ENCODE measurements at places on chromosomes 5 and 9.
A peak's percentile ranks its signal among the peaks of the same experiment; 100 is the strongest.

- no peak for DNase-seq
Measured at GRCh38 chr9:15140051-15140450, 167.0 kb downstream of the TTC39B start.

DNA sequence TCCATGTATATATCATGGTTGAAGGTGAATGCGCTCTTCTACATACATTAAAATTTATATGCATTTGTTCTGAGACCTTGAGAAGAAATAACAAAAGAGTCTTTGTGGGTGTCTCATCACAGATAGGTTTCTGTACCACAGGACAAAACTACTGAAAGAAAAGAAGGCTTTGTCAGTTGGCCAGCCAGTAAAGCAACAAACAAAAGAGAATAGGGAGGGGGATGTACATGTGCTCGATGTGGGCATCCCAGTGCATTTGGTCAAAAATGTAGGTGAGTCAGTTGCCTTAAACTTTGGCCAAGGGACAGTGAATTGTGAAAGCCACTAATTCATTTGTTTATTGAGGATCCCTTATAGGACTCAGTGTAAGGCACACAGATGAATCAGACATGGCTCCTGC is 13.3 kb downstream of the RBM18 start:
- no peak for DNase-seq

GRCh38 chr9:86902586-86902985 is 44.7 kb downstream of the GAS1 start:
- no peak for DNase-seq

- DNase-seq, result peak; percentile 50
Measured at GRCh38 chr9:27888661-27889295, 315.5 kb upstream of the C9orf72 start.

- DNase-seq, result no peak
Measured at GRCh38 chr5:124466011-124466410, 280.4 kb downstream of the ZNF608 start.

GRCh38 chr5:60852940-60853339 is 8.9 kb upstream of the ELOVL7 start:
- DNase-seq, result no peak

- peak; percentile 15 for DNase-seq
Measured at GRCh38 chr5:109410389-109411148, 795 bp upstream of the PJA2 start.

DNA sequence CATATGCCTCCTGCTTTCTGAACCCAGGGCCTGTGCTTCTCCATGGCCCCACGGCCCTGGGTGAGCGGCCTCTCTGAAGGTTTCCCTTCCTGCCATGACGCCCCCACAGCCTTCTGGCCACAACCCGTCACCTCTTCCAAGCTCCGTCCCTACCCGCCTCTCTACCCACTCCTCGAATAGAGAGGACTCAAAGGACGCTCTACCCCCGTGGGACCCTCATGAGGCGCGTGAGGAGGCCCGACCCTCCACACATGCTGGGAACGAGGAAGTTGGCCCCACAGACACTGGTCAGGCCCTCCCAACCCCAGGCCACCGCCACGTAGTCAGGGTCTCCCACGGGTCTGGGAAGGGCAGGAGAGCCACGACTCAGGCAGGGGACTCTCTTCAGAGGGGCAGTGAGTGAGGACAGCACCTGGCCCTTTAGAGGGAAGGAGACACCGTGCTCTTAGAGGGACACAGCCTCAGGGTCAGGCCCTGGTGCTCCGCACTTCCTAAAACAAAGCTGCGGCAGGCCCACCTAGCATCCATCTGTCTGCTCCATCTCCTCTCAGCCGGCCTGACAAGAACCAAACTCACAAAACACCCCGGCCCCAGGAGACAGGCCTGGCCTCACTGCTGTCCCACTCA is 5.3 kb downstream of the BRD3 start:
- DNase-seq, result no peak

DNA sequence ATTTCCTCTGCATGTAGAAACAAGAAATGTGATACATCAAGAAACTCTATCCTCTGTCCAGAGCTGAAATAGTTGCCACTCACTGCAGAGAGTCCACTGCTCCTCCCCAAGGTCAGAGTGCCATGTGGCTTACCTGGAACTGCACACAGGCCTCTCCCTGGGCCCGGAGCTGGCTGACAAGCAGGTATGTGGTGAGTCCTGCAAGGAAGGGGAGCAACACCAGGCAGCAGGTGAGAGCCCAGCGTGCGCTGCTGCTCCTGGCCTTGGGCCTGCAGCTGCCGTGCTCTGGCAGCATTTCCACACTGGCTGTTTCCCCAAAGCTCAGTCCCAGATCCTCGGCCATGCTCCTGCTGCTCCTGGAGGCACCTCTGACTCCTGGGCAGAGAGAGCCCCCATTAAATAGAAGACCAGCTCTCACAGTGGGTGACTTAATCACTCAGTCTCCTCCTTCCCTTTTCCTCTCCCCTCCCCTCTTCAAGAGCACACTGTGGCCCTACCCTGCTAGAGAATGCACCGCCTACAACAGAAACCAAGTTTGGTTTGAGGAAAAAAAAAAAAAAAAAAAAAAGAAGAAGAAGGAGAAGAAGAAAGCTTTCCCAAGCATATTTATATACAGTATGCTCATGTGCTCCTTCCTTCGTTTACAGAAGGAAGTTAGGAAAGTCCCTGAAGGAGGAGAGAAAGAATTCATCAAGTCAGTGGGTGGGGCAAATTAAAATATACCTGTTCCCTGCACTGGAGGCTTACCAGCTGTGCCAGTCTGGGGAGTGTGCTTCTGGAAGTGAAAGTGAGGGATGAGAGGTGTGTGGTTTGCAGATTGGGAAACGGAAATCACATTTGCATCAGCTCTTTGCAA is at the start of gene TNFSF15:
TSS of gene TNFSF15 (minus strand) at position 370 of the 856 bp plus-strand sequence. CDS start at position 343, 27 bp downstream.
- peak; percentile 11 for DNase-seq

GRCh38 chr5:118996098-118996497 is 7.8 kb upstream of the DTWD2 start:
- no peak for DNase-seq

- DNase-seq, result no peak
Measured at GRCh38 chr9:33227008-33227398, 13.0 kb upstream of the SPINK4 start.

- DNase-seq, result no peak
Measured at GRCh38 chr9:89746385-89747116, 141.7 kb downstream of the GADD45G start.

DNA sequence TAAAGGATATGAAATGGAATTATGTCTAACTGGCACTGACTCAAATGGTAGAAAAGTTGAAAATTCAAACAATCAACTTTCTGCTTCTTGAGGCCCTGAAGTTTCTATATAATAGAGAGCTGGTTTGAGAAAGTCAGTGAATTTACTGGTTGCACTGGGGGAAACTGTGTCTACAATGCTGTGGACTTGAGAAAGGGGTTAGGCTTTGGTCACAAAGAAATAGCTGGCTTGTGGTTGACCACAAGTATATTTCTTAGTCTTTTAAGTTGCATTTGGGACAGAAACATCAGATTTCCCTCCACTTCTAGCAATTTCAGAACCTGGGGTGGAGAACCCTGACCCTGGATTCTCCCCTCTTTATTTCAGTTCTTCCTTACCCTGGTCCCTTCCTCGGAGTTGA is 192.6 kb upstream of the ACTBL2 start:
- no peak for DNase-seq

GRCh38 chr9:115649991-115650472 is 503.6 kb upstream of the PAPPA start:
- no peak for DNase-seq

DNA sequence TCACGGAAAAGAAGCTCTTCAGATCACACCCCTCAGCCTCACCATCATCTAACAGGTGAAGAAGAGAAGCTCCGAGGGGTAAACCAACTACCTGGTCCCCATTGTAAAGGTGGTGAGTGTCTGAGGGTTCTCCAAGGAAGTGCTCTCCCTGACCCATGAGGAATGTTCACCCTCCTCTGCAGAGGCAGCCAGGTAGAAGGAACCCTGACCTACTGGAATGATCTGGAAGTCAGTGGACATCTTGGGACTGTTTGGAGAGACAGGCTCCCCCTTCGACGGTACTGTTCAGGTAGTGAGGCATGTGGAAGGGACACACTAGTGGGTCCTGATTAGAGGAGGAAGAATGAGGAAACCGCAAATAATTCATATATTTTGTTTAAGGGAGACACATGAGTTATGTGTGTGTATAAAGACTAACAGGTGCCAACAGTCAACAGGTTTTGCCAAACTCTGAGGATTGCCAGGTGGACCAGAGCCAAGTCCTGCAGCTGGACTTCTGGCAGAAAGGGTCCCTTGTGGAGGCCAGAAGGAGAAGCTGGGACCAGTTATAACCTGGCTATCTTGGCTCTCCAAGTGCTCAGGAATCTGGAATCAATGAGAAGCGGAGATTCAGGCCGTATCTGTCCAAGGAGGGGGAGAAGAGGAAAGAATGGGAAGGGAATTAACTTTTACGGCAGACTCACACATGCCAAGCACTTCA is 3.0 kb upstream of the ZBTB34 start:
- no peak for DNase-seq

- DNase-seq, result peak; percentile 23
Measured at GRCh38 chr5:141192110-141192725, at the start of gene PCDHB10. Gene PCDHB10, plus strand, starts transcription at chr5:141192353. Its CDS starts 200 bp downstream, at chr5:141192553.

GRCh38 chr5:168198359-168198758 is 93.1 kb upstream of the WWC1 start:
- DNase-seq, result no peak

- DNase-seq, result no peak
Measured at GRCh38 chr5:11452852-11453251, 451.4 kb downstream of the CTNND2 start.
